Left cardiac atrium (tissue), 4 donors: ENCODE measurements at places on chromosomes 1 and 21. TPM values are rescaled to one million over a fixed set of nuclear protein-coding genes. Genes with fewer than 3 reads are reported as not detected.
A peak's percentile ranks its signal among the peaks of the same experiment; 100 is the strongest.

LCE1C gene
- total RNA-seq = not detected

S100A8 gene
- total RNA-seq = 112 TPM

PRKACB gene
- total RNA-seq = 44.4 TPM

AADACL3 gene
- total RNA-seq = 0.18 TPM

PRR9 gene
- not detected for total RNA-seq

LRRC53 gene
- total RNA-seq = not detected

DNA sequence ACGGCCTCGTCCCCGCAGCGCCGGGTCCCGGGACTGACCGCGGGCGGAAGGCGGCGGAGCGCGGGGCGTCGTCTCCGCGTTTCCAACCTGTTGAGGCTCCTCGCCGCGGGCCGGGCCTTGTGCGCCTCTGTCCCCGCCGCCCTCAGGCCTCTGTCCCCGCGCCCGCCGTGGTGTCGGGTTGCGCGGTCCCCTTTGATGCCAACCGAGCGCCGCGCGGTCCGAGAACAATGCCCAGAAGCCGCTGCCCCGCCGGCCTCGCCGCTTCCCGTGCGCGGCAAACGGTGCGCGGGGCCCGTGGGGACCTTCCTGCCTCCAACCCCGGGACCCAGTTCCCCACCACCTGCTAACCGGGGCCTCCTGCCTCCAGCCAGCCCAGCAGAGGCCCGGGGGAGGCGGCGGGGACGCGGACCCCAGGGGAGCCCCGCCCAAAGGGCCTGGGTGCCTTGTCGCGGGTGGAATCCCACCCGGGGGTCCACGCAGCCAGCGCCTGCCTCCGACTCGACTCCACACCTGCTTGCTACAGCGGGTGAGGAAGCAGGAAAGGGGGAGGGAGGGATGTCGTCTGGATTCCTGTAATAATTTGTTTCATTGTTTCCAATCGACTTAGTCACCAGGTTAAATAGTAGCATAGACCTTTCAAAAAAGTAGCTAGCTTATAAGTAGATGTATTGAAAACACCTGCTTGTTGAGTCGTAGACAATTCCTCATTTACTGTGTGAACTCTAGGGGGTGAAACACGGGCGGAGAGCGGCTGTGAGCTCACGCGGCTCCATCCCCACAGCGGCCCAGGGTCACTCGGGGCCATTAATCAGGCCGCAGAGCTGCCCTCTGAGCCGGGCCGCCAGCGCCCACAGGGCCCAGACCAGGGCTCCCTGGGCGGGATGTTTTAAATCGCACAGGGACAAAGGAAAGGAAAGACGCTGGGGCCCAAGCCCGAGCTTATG, 1.1 kb downstream of the COL18A1 start:
- peak; percentile 45 for DNase-seq

GRCh38 chr21:22961258-22961657, 1963.0 kb downstream of the NCAM2 start:
- no peak for DNase-seq

DNA sequence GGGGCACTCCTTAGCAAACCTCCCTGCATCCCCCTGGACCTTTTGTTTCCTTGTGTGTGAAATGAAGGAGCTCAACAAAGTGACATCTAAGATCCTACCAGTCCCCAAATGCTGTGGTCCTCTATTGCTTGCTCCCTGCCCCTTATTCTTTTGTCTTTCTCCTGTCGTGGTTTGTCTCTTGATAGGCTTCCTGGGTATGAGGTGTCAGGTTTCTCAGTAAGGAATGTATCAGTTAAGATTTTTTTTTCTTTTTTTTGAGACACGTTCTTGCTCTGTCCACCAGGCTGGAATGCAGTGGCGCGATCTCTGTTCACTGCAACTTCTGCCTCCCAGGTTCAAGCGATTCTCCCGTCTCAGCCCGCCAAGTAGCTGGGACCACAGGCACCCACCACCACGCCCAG, 16.8 kb downstream of the CNIH3 start:
- DNase-seq = no peak

DNA sequence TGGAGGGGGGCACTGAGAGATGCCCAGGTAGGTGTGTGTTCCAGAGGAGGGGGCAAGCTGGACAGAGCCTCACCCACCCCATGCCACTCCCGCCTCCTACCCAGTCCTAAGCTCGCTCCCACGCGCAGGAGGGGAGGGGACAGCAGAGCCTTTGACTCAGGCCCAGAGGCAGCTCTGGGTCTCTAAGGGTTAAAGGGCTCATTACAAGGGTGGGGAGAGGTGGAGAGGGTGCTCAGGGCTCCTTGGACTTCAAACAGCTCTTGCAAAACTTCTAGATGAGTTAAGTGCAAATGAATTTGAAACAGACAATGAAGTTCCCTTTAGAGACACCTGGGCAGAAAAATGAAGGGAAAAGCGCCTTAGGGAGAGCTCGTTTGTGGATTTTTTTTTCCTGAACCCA, 104.2 kb upstream of the CASZ1 start:
- peak; percentile 4 for DNase-seq

GRCh38 chr1:78275456-78275855, 215.3 kb upstream of the PTGFR start:
- DNase-seq = no peak

DNA sequence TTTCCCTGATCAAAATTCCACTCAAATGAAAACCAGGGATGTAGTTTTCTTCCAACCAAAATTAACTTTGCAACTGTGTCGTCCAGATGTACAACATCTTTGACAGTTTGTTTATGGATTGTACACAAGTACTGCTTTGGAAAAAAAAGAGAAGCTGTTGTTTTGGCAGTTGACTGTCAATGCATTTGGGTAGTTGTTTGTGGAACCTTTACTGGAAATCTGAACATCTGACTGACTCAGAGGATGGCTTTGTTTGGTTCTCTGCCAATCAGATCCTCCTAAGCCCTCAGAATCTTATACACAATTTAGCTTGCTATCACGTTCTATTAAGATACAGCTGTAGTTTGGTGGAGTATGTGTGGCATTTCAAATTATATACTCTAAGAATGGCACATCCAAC, 195.0 kb downstream of the KCNK2 start:
- no peak for DNase-seq

DNA sequence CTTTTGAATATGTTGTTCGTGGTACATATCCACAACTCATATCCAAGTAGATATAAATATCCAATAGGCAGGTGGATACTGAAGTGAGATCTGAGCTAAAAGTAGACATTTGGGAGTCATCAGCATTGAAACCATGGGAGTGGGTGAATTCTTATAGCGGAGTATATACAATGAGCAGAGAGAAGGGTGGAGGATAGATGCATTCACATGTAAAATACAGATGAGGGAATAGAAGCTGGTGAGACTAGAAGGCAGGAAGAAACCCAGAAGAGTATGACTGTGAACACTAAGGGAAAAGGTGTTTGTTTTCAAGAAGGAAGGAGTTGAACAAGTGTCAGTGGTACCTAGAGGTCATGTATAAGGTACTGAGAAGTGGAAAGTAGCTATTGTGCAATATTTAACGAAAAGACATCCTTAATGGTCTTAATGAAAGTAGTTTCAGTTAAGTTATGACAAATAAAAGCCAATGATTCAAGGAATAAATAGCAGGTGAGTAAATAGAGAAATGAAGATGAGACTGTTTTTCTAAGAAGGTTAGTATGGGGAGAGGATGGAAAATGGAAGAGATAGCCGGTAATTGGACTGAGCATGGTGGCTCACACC, 181.6 kb upstream of the CACYBP start:
- DNase-seq = no peak

DNA sequence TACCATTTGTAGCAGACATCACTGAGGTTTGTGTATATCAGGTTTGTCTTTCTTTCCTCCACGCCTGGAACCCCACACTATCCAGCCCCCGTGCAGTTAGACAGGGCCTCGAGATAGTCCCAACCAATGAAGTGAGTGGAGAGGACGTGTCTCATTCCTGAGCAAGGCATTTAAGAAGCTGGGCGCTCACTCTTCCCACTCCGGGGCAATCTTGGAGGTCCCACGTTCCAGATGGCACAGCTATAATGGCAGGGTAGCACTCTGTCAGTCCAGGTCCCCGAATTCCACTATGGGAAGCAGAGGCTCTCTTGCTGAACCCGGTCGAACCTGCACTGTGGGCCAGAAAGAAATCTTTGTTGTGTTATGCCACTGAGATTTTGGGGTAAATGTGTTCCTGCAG, 57.3 kb upstream of the CSF3R start:
- no peak for DNase-seq

GRCh38 chr1:219882096-219882495, 46.3 kb downstream of the SLC30A10 start:
- DNase-seq = no peak
